Ecto neural progenitor cell (in vitro differentiated cells): ENCODE measurements at places on chromosomes 11 and 22.

GRCh38 chr11:66359662-66360087 lies 11.9 kb downstream of the SLC29A2 start:
- DNase-seq, result no peak

- no peak for DNase-seq
Observed at GRCh38 chr22:46660604-46661201, 40.5 kb downstream of the GRAMD4 start.

GRCh38 chr11:7657306-7658025 lies 15.8 kb downstream of the CYB5R2 start:
- peak; percentile 67 for DNase-seq

DNA sequence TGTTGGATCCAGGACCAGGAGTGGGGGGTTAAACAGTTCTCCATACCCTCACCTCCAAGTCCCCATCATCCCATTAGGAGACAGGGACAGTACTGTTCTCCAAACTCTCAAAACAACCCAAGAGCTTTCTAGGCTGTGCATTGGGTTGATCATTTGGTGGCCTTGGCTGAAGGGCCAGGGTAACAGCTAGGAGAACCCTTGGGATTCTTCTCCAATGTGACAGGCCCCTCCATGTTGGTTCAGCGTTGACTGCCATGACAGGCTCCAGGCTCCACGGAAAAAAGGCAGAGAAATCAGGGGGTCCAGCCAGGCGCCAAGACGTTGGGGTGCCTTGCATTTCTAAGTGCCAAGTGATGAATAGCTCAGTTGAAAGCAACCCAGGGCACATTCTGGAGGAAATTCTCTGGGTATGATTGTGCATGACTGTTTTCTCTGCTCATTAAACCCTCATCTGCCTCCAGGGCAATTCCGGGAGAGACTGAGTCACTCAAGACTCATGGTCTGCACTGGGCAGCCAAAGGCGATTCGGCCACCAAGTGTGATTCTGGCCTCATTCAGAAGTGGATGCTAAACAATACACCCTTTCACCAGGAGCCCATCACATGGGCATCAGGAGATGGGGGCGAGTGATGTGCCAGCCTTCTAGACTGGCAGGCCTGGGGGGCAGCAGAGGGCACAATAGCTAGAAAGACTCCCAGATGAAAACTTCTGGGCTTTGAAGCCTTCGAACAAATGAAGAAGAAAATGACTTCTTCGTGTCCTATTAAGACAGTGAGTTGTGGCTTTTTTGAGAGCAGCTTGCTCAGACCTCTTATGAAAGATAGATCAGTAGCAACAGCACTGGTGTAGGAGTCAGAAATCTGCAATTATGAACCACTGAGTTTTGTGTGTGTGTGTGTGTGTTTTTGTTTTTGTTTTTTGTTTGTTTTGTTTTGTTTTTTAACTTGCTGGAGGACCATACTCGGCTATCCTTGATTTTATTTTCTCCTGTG lies 27.7 kb downstream of the CD44 start:
- no peak for DNase-seq

DNA sequence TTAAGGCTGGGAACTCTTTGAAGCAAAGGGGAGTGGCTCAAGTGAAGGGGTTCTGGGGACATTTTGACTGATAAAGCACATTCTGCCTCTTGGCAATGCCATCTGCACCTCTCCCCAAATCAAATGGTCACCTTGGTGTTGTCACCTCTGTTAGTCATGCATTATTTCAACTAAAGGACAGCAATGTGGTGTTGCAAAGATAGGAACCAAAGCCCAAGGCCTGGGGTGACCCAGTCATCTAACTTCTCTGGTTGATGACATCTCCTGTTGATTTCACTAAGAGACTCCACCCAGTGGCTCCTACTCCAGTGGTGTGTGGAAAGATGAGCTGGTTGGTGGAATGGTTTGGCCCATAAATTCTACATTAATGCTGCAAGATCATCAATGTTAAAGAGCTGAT lies 7.8 kb upstream of the MS4A1 start:
- no peak for DNase-seq
